ENCODE measurements at places on chromosomes 3 and 15.

- DNase-seq = no peak
Observed at GRCh38 chr15:37218351-37218916, 118.1 kb upstream of the MEIS2 start.

GRCh38 chr3:69941439-69942176 is 57.9 kb upstream of the SAMMSON start:
- no peak for DNase-seq

GRCh38 chr3:133408366-133408765 is 8.5 kb downstream of the BFSP2 start:
- DNase-seq = no peak

- DNase-seq = no peak
Observed at GRCh38 chr15:36039996-36040572, 494.1 kb upstream of the DPH6 start.

DNA sequence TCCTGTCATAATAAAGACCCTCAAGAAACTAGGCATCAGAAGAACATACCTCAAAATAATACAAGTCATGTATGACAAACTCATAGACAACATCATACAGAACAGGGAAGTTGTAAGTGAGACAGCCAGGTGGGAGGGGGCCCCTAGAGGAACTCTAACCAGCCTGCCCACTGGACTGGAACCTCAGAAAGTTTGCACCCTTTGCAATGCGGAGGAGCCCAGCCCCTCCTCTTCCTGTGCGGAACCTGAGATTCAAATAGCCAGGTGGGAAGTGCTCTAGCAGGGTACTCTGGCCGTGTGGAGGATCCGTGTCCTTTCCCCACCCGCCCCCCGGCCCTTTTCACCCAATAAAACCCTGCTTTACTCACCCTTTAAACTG is 387.0 kb upstream of the CBLB start:
- DNase-seq = peak; percentile 56

GRCh38 chr15:25331860-25332259 is 107.0 kb downstream of the UBE3A start:
- DNase-seq = no peak

DNA sequence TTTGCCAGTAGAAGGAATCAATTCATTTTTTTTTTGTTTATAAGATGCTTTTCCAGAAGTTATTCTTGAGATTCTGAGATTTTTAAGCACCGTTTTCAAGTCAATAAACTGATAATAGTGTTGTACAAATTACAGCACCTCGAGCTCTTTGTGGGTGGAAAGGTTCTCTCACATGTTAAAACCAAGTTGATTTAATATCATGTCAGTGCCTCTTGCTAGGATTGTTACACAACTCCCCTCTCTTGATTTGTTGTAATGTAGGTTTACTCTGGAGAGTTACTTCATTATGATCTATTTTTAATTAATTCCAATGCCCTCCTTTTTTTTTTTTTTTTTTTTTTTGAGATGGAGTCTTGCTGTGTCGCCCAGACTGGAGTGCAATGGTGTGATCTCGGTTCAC is 25.8 kb upstream of the UBXN7 start:
- DNase-seq = no peak

- DNase-seq = no peak
Observed at GRCh38 chr3:10320320-10320677, 613 bp downstream of the SEC13 start.

DNA sequence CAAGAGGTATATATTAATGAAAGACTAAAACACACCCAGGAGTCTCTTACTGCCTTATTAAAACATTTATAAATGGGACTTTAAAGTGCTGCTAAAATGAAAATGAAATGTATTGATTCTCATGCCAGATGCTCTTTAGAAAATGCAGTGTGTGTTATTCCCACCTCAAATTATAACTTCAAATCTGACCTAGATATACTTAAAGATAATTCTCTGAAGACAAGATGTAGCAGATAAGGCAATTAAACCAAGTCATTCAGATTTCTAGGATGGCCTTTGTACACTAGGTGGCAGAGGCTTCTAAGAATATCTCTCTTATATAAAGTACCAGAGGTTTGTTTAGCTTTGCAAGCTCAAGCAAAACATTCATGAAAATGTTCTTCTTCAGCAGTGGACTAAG is 26.9 kb upstream of the GOLGA8B start:
- no peak for DNase-seq

GRCh38 chr3:55164191-55164590 is 236.3 kb upstream of the LRTM1 start:
- no peak for DNase-seq

DNA sequence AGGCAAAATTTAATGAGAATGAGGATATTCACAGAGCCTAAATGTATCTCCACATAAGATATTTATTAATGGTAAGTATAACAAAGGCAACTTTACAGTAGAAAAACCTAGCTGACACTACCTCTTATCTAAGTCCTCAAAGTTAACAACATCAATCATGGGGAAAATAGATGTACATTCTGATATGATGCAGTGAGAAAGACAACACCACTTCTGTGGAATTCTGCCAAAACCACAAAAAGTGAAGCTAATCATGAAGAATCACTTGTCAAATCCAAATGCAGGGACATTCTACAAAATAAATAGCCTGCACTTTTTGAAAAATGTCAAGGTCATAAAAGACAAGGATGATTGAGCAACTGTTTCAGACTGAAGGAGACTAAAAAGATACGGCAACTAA is 27.5 kb upstream of the EOMES start:
- DNase-seq = no peak

- no peak for DNase-seq
Observed at GRCh38 chr3:56459719-56460118, 8.5 kb downstream of the ERC2 start.

DNA sequence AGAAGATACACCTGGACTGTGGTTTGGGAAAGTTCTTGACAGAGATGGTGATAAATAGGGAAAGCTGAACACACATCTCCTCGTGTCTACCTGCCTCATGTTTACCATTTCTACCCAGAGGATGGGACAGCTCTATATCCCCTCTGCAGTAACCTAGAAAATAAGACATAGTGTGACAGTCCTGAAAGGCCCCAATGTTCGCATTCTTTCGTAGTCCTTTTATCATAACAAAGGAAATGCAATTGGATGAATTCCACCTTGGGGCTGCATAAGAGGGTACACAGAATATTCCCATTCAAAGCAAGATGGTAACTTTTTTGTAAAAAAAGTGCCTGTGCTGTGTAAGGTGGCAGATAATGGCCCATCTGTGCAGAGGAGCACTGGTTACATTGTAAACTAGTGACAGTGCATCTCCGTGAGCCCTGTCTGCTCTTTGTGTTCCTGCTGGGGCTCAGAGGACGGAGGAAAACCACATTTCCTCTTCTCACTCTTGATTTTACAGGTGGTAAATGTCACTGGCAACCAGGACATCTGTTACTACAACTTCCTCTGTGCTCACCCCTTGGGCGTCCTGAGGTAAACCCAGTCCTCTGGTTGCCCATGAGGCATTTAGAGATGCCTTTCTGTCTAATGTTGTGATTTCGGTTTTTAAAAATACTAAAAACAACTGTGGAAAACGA is 74.3 kb downstream of the SIDT1 start:
- peak; percentile 56 for DNase-seq

DNA sequence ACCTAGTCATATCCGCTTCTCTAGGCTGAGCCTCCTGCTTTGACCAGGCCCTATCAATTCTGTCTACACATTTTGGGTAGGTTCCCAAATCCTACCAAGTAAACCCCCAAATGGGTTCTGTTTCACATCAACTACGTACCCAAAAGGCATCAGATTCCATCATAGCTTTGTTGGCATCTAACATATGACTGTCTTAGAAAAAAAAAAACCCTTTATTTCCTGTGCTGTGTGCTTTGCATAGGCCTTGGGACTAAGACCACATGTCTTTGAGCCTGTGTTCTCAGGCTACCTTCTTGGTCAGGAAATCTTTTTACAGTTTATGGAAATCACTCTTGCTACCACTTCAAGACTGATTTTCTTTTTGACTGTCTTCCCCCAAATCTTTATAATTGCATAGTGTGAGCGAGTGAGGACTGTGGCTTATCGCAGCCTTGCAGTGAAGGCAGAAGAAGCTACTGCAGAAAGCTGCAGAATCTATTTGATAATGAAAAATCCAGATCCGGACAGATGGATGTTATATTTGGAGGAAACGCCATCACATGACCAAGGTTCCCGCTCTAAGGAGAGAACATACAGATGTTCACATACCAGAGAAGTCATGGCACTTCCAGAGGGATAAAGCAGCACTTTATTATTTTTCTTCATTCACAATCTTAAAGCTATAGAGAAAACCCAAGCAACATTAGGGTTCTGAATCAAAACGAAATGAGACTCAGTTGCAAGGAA is 111.2 kb downstream of the EOMES start:
- no peak for DNase-seq

DNA sequence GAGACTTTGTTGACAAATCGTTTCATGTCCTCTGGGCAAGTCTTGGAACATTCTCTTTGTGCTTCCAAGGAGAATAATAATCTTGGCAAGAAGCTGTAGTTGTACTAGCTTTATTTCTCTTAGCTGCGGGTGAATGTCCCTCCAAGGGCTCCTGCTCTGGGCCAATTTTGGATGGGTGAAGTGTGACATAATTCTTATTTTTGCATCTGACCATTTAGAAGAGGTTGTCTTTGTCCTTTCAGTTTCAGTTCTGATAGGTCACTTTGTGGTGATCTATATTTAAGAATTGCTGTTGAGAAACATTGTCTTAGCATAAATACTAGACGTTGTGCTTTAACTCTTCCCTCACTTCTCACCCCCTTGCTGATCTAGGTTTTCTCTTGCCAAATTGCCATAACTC is 164.8 kb upstream of the RORA start:
- no peak for DNase-seq

- no peak for DNase-seq
Observed at GRCh38 chr3:117234331-117234730, 524.8 kb downstream of the TUSC7 start.

DNA sequence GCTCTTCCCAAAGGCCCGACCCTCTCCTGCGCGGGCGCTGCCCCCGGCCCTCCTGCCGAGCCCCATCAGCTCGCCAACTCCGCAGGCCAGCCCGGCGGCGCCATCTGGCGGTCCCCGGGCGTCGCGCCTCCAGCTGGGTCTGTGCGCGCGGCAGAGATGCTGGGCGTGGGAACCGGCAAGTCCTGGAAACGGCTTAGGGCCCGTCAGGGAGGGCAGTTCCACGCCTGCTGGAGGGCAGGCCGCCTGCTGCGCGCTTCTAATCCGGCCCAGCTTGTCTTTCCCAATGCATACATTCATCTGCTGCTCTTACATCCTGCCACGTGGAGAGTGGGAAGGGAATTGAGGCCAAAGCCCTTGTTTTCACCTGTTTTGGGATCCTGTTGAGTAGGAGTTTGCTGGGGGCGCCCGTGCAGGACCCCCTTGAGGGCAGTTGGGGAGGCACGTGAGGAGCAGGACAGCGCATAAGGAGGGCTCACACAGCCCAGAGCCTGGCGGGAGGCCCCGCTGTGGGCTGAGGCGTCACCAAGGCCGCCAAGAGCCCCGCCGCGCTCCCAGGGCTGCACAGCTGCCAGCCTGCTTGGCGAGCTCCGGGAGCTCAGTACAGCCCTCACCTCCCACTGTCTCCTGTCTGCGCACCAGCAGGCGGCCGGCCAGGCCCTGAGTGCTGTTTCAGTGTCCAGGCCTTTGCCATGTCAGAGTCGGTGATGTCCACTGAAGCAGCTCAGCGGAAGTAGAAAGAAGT is 165.6 kb downstream of the NSMCE3 start:
- no peak for DNase-seq

- no peak for DNase-seq
Observed at GRCh38 chr3:179942553-179943075, 94.1 kb downstream of the PEX5L start.

DNA sequence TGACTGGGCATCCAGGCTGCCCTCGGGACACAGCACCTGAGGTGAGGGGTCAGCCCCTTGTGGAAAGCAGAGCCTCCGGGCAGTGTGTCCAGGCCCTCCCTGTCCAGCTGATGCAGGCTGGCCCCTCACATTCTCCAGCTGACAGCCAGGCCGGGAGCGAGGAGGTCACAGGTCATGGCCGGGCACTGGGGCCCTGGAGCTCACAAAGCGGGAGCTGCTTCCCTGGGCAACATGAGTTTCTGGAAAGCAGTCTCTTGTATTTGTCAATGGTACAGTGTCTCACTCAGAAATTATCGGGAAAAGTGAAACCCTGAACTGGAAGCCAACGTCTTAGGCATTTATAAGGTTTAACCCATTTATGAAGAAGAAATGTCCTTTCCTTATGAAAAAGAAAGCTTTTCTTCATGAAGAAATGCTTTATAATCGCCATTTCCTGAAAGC is 118.5 kb downstream of the OPA1 start:
- no peak for DNase-seq

DNA sequence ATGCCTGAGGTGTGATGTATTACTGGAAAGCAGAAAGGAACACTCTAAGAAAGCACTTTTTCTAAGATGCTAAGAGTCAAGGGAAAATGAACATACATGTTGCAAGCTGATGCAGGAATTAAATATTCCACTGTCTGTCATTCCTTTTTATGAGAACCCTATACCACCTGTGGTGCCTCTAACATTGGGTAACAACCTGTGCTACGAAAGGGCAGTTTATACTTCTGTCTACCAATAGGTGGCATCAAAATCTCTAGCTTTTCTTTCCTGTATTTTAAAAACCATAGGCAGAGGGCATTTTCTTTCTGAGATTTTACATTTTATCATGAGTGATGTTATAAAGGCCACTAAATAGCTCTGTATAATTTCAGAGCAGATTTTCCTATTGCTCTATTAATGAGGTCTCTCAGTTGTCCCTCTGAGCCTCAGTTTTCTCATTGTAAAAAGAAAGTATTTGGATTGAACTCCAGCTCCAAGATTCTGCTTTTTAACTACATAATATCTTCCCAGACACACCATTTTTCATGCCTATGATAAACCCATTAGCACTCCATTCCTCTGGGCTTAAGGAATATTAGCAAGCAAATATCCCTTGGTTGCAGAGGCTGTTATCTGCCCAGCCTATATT is 3.5 kb upstream of the CPNE4 start:
- no peak for DNase-seq

- DNase-seq = no peak
Observed at GRCh38 chr15:58352026-58352929, 79.5 kb upstream of the LIPC start.

GRCh38 chr3:42562047-42562907 is 19.5 kb downstream of the SEC22C start:
- DNase-seq = no peak

- DNase-seq = no peak
Observed at GRCh38 chr15:67762610-67763368, 62.5 kb upstream of the SKOR1 start.
